ENCODE measurements at places on chromosomes 3 and 15.

GRCh38 chr15:74857082-74857655 lies 14.2 kb upstream of the ULK3 start:
- DNase-seq: no peak

DNA sequence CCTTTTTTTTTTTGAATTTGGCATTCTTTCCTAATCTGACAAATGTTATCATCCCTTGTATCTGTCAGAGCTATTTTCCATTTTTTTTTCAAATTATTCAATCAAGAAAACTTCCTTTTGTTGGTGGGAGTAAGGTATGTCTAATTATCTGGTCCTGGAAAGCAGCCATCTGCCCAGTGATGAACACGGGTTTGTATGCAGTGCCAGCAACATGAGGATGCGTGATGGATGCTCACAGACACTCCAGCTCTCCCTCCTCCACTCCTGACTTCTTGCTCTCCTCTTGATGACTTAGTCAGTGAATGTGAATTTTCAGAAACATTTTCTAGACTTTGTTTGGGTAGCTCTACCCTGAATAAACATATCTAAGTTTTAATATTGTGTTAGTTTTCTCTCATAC lies 79.2 kb downstream of the IL1RAP start:
- DNase-seq: no peak

- DNase-seq: no peak
These were observed 234.1 kb downstream of the RORA start for GRCh38 chr15:60994963-60995475.

GRCh38 chr15:99058421-99058870 lies 46.4 kb upstream of the SYNM start:
- no peak for DNase-seq

DNA sequence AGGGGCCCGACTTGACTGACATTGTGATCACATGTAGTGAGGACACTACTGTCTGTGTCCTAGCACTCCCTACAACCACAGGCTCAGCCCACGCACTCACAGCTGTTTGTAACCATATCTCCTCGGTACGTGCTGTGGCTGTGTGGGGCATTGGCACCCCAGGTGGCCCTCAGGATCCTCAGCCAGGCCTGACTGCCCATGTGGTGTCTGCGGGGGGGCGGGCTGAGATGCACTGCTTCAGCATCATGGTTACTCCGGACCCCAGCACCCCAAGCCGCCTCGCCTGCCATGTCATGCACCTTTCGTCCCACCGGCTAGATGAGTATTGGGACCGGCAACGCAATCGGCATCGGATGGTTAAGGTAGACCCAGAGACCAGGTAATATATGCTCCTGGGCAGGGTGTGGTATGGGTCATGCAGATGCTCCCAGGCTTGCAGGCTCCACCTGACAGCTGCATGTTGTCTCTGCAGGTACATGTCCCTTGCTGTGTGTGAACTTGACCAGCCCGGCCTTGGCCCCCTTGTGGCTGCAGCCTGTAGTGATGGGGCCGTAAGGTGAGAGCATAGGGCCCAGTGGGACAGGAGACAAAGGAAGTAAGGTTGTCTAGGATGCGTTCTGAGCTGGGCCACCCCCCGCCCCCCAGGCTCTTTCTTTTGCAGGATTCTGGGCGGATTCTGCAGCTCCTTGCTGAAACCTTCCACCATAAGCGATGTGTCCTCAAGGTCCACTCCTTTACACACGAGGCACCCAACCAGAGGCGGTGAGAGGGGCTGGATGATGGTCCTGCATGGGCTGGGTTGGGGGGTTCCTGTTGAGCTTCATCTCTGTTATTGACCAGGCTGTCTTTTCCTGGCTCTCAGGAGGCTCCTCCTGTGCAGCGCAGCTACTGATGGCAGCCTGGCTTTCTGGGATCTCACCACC lies 4.4 kb downstream of the DALRD3 start:
- peak; percentile 51 for DNase-seq

DNA sequence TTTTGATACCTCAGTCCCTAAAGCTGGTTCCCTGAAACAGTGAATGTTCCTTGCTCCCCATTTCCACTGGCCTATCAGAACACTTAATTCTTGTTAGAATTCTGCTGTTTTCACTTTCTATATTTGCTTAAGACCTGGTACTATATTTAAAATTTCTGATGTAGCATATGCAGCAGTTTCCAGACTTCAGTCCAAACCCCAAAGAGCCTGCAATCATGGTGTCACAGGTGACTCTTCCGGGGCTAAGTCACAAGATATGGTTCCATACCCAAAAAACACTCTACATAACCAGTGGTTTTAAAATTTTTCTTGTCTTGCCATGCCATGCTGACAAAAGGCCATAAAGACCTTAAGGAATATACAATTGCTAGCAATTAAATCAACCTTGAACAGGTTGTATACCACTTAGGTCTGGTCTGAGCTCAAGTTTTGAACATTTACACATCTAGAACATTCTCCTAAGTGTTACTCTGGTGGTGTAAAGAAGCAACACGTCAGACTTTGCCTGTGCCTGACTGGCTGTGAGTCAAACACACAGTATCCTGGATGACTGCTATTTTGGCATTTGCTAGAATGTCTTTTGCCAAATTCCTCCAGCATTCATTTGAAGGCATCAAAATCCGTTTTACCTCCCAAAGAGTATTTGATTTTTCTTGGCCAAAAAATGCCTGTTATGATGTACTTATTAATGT lies 160.0 kb downstream of the FRMD5 start:
- no peak for DNase-seq

GRCh38 chr3:37053337-37053736 lies 60.0 kb downstream of the MLH1 start:
- DNase-seq: no peak

DNA sequence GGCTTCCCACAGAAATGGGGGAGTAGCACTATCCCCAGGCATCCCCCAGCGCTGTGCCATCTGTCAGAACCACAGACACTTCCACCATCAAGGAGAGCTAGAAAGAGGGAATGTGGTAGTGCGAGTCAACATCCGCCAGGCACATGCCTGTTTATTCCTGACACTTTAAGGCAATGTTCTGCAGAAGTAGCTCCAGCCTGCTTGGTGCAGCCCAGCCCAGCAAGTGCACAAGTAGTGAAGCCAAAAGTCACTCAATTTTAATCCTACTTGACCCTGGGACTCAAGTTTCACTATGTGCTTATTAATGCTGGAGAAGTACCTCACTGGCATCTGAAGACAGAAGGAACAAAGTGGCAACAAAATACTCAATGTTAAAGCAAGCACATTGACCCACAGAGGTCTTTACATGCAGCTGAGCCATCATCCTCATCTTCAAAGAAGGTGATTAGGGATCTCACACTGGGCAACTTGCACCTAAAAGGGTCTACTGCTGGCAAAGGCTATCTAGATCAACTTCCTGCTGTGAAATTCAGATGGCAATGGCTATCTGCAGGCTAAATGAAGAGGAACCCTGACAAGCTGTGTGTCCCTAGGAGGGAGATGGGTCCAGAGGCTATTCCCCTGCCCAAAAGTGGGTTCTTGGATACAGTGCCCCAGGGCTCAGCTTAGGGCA lies 61.4 kb upstream of the CLDN18 start:
- no peak for DNase-seq

DNA sequence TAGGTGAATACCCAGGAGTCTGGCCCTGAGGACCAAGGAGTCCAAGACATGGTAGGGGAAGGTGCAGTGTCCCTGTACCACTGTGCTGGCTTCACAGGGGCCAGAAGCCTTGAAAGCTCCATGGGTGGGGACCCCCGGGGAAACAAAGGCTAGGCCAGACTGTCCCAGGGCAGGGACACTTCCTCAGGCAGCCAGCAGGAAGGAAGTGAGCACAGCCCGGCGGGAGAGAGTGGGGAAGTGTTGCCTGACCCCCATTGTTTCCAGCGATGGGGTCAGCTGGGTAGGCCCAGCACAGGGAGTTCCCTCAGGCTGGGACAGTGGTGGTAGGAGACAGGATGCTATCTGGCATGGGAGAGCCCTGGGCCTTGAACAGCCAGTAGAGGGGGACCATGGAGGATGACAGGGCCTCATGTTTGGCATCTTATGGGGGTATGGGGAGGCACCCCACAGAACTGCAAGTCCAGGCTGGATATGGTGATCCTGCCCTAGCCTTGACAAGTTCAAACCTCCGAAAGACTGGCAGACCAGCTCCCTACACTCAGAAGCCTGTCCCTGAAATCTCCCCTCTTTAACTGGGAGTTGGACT lies 1.2 kb upstream of the HYAL2 start:
- DNase-seq: no peak

DNA sequence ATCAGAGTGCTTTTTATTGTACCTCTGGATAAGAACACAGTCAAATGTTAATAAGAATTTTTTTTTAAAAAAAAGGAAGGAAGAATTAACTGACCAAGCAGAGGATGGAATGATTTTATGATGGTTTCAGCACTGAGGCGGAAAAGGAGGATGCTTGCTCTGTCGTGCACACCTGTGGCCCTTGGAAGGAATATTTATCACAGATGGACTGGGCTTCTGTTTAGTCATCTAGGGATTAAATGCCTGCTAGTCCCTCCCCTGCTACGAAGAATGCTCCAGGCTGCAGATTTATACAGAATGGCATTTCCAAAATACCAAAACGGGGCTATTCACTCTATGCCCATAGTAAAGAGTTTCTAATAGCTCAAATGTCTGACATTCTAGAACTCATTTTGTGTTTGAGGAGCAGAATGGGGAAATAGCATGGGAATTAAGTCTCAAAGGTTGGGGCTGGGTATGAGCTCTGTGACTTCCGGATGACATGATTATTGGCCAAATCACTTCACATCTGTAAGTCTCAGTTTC lies 92.8 kb upstream of the BCL6 start:
- no peak for DNase-seq

DNA sequence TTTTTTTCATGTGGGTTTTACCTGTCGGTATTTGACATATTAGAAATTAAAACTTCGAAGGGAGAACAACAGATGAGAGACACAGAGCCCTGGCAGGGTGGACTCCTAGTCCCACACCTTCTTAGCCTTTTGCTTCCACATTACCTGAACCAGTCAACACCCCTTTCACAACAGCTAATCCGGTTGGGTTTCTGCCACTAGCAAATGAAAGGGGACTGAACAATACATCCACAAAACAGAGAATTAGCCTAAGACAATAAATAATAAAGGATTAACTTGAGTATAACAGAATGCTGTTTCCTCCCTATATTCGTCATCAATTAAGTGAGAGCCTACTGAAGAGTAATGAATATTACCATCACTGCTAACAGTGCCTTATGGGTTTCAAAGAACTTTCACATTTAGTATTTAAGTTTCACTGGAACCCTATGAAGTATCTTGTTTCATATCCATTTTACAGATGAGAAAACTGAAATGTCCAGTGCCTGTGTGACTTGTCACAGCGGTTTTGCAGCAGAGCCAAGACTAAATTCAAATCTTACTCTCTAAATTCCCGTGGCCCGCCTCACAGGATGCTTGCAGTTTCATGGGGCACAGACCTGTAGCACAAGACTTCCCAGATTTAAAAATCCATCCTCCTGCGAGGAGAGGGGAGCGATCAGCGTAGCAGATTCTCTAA lies 1.0 kb upstream of the RAB8B start:
- DNase-seq: no peak

- DNase-seq: no peak
These were observed 14.0 kb upstream of the NEO1 start for GRCh38 chr15:73038220-73038619.

GRCh38 chr3:38645076-38645475 lies 4.4 kb downstream of the SCN5A start:
- DNase-seq: no peak

All from CD4-positive, alpha-beta T cell treated with Interferon gamma for 1 hour (primary cell).